ENCODE measurements at places on chromosomes 7 and 10.

DNA sequence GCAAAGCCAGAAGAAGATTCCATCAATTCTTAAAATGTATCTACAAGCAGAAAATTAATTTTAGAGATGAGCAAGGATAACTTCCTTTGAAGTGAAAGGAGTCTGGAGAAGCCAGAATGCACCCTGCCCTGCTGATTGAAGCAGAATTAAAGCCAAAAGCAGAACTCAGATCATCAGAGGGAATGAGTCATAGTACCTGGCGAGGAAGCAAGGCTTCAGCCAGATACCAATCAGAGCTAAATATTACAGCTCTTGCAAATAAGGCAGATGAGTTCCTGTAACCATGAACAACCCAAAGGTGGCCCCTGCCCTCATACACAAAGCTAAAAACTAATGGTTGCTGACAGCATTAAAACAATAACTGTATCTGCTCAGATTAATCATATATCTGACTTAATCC, 10.4 kb downstream of the HTR7 start:
- DNase-seq = no peak

- DNase-seq = no peak
Measured at GRCh38 chr10:96188421-96188820, 58.3 kb downstream of the ZNF518A start.

- no peak for DNase-seq
Measured at GRCh38 chr7:80634505-80634904, 3.9 kb upstream of the CD36 start.

GRCh38 chr7:88146616-88147015, 73.2 kb downstream of the SRI start:
- no peak for DNase-seq

DNA sequence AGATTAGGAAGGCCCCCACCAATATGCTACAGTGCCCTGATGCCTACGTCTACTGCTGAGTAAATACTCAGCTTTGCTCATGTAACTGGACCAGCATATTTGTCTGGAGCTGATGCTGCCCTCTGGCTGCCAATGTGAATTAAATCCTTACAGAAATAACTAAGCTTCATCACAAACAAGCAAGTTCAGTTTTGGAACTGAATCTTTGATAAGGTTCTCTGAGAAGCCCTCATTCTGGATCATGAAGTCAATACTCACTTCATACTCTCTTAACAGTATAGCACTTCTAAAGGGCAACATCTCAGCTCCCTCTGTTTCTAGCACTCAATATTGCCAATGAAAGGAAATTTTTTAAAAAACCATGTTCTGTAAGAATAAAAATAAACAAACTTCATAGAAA, 246.7 kb downstream of the ETV1 start:
- DNase-seq = no peak

GRCh38 chr10:15624401-15625196, 95.1 kb downstream of the ITGA8 start:
- no peak for DNase-seq

DNA sequence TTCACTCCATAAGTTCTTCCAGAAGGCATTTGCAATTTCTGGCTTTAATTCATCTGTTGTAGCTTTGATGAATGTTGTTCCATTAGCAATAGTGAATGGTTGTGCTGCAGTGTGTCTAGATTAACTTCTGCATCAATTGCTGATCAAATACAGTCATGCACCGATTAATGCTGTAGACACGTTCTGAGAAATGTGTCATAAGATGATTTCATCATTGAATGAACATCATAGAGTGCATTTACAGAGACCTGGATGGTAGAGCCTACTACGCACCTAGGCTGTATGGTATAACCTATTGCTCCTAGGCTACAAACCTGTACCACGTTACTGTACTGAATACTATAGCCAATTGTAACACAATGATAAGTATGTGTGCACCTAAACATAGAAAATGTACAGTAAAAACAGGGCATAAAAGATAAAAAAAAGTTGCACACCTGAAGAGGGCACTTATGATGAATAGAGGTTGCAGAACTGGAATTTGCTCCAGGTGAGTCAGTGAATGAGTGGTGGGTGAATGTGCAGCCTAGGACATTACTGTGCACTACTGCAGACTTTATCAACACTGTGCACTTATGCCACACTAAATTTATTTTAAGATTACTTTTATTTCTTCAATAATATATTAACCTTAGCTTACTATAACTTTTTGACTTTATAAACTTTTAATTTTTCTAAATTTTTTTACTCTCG, 170.7 kb downstream of the HERPUD2 start:
- DNase-seq = no peak

- DNase-seq = no peak
Measured at GRCh38 chr7:115910541-115911164, 119.9 kb downstream of the TFEC start.

- DNase-seq = no peak
Measured at GRCh38 chr7:142300689-142301088, 42.8 kb upstream of the PRSS58 start.

- no peak for DNase-seq
Measured at GRCh38 chr7:17523813-17524739, 225.6 kb downstream of the AHR start.

- no peak for DNase-seq
Measured at GRCh38 chr7:51010534-51010933, 227.8 kb upstream of the GRB10 start.

DNA sequence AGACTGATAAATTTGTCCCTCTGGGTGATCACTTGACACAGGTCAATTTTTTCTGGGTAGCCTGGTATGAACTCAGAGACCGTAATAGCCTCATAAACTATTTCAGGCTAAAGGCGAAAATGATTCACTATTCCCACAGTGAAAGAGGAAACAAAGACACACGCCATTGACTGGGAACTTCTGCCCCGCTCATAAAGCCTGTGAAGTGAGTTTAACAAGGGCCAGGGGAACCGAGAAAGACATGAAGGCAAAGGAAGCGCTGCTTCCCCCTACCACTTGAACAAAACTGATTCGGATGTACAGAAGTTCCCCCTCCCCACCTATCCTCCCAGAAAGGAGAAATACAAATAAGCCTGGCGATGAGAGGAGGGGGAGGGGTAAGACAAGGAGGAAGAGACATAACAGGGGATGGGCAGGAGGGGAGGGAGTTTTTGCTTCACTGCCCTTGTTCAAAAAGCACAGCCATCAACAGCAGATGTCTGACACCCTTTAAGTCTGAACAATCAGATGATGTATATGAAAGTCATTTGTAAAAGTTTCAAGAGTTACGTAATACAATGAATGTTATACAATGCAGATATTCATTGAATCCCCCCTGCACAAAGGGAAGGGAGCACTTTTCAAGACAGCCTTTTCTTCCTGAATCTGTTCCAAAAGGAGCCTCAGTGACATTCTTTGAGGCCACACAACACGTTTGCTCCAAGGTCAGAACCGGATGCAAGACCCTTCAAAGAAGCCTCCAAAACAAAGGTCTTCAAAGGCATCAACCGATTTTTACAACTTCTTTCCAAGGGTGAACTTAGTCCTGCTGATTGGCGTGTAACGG, 734 bp downstream of the ABCB4 start:
- DNase-seq = no peak

GRCh38 chr10:93346694-93347093, 135.4 kb downstream of the MYOF start:
- no peak for DNase-seq

- no peak for DNase-seq
Measured at GRCh38 chr10:18610517-18610916, 40.9 kb downstream of the NSUN6 start.

DNA sequence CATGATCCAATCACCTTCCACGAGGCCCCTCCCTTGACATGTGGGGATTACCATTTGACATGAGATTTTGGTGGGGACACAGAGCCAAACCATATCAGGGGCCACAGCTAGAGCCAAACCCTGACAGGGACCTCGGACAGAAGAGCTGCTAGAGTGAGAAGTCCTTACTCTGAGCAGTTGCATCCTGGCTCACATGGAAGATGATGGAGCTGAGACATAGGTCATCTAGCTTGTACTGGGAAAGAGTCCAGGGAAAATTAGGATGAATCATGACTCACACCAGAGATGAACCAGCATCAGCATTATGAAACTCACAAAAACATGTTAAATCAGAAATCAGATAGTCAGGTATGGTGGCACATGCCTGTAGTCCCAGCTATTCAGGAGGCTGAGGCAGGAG, 12.8 kb upstream of the FMC1 start:
- no peak for DNase-seq

DNA sequence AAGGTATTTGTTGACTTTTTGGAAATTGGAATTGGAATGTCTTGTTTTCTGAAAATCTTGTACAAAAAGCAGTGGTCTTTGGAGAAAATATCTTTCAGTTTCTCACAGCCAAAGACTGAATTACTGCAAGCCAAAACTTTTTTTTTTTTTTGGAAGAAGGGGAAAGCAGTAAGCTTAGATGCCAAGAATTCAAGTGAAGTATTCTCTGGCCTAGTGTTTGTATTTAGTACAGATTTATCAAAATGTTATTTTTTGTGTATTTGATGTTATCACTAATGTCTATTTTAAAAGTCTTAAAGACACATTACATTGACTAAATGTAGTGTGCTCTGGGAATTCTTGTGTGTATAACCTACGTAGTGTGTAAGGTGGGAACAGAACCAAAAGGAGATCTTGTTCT, 6.2 kb downstream of the TET1 start:
- DNase-seq = no peak

- no peak for DNase-seq
Measured at GRCh38 chr10:58647376-58648112, 134.9 kb downstream of the BICC1 start.

DNA sequence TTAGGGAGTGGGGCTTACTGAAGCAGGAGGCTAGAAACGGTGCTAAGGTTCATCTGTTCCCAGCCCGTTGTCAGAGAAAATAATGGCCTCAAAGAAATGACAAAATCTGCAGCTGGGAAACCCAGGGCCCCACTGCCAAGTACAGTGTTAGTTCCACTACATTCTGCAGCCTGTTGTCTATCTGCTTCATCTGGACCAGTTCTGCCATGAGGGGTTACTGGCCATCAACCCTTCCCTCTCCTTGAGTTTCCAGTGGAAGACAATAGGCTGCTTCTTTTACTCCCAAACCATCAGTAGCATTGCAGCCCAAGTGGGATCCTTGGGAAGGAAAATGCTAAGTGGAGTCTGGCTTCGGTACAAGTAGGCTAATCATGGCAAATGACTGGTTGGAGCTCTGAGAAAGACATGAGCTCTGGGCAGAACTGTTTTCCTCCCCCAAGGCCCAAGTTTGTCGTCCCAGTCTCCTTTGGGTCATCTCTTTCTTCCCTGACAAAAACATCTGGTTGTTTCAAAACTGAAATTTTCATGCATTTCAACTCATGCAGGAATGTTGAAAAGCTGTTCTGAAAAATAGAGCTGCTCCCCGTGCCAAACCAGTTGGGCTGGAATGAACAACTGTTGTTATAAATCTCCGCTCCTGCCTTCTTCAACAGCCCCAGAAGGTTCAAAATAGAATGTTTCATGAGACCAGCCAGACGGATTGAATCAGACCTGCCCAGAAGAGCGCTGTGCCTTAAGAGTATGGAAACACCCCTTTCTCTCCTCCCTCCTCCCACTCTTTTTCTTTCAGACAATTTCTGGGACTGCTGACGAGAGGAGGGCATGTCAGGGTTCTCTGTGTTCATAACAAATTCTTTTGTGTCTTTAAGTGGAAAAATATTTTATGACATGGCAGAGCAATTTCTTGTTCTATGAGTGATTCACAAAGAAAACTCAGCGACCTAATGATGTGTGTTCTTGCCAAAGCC, 116.6 kb downstream of the RAB18 start:
- DNase-seq = no peak

DNA sequence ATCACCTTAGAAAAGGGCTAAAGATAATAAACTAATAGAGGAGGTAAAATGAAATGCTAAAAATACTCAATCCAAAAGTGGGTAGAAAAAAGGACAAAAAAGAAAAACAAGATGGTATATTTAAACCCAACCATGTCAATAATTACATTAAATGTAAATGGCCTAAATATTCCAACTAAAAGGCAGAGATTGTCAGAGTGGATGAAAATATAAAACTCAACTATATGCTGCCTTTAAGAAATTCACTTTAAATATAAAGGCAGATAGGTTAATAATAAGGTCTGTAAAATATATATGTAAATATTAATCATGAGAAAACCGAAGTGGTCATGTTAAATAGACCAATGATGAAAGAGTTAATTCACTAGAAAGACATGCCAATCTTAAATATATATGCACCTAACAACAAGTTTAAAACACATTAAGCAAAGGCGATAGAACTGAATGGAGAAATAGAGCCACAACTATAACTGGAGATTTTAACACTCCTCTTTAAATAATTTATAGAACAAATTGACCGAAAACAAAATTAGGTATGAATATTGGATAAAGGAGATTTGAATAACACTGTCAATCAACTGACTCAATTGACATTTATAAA, 159.4 kb downstream of the PLPP4 start:
- no peak for DNase-seq

GRCh38 chr10:45555795-45556194, 116.8 kb downstream of the ZFAND4 start:
- no peak for DNase-seq

DNA sequence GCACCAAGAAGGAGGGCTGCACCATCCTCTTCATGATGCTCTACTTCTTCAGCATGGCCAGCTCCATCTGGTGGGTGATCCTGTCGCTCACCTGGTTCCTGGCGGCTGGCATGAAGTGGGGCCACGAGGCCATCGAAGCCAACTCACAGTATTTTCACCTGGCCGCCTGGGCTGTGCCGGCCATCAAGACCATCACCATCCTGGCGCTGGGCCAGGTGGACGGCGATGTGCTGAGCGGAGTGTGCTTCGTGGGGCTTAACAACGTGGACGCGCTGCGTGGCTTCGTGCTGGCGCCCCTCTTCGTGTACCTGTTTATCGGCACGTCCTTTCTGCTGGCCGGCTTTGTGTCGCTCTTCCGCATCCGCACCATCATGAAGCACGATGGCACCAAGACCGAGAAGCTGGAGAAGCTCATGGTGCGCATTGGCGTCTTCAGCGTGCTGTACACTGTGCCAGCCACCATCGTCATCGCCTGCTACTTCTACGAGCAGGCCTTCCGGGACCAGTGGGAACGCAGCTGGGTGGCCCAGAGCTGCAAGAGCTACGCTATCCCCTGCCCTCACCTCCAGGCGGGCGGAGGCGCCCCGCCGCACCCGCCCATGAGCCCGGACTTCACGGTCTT, 1.9 kb downstream of the FZD1 start:
- DNase-seq = no peak

DNA sequence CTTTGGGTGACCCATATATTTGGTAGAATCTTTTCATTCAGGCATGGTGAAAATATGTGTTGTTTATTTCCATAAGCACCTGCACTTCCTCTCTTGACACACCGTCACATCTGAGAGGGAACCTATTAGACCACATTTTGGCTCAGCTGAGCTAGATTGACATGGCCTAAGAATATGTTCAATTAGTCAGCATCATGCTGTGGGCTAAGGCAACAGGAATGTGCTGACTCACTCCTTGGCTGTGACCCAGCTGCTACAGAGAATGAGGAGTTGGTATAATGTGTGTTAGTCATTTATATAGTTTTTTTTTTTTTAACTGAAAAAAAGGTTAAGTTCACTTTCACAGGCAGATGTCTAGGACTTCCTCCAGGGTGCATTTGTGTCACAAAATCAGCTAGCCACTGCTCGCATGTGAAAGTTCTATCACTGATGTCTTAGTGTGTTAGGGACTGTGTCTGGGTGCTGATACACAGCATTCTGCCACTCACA, 180.6 kb downstream of the SEMA3E start:
- no peak for DNase-seq

Data from stimulated activated CD8-positive, alpha-beta memory T cell treated with anti-CD3 and anti-CD28 coated beads, Interleukin-7, amount 100 ng/mL, for 24 hours (primary cell).